HCEC 1CT (cell line): ENCODE measurements at places on chromosomes 6 and 20.
A peak's percentile ranks its signal among the peaks of the same experiment; 100 is the strongest.

DNA sequence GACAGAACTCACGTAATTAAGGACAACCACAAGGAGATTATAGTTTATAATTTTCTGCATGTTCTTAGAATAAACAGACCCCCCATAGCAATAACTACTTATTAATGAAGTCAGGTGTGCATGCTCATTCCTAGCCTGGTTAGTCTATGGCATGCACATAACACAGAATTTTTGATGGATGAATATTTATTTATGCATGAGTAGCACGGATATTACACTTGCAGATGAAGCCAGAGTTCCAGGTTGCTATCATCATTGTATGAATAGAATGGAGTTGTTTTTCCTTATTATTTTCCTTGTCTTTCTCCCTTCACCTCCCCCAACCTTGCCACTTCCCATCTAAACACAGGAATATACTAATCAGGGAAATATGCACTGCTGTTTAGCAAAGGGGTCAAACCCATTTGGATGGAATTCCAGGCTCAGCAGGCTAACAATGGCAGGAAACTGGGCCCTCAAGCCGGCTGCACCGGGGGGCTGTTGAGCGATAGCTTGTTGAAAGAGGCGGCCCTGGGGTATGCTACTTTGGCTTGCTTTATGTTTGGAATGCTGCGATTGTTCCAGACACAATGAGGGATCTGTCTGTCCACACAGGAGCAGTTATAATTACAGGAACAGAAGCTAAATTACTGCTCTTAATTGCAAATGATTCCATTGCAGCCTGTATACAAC is 112.6 kb downstream of the TMEM170B start:
- peak; percentile 87 for DNase-seq

GRCh38 chr20:32965581-32966373 is 38.5 kb downstream of the SUN5 start:
- DNase-seq = no peak

GRCh38 chr20:38856570-38856969 is 51.1 kb downstream of the PPP1R16B start:
- no peak for DNase-seq

DNA sequence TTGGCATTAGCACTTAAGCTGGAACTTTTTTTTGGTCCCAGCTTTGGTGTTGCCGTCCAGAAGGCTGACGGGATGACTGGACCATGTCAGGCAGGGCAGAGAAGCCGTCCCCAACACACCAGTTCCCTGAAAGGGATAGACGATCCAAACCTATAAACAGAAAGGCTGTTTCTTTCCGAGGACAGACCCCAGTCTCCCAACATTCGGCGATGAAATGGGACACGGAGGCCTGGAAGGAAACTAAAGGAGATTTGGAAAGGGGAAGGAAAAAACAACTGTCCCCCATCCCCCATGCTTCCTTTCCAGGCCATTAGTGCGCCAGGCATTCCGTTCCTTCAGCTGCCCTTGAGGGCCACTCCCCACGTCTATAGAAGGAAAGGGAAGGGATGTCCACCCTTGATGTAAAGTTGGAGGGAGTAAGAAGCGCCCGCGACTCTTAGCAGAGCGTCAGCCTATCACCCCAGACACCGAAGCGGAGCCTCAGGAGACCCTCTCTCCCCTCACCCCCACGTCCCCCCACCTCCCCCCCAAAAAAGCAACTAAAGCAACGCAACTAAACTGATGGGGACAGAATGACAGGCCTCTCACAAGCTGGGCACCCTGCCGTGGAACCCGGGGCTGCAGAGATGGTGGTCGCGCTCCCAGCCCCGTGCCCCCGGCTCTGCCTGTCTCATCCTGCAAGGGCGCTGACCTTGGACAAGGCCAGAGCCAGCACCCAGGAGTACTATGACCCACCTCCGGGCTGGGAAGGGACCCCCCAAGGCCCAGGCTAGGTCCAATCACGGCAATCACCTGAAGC is 638 bp downstream of the BLCAP start:
- DNase-seq = peak; percentile 53

DNA sequence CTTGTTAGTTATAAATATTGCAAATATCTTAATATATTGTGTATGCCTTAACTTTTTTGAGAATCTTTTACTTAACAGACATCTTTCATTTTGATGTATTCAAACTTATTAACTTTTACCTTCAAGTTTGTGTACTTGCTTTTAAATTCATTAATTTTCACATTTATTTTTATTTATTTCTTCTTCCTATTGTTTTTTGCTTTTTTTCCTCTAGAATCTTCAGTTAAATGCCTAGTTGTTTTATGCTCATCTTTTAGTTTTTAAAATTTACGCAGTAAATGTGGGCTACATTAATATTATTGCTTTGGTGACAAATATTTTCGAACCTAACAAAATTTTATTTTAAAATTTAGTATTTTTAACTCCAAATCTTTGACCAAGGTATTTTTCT is 89.0 kb downstream of the TNFAIP3 start:
- DNase-seq = no peak

GRCh38 chr6:145405006-145405551 is 330.2 kb downstream of the EPM2A start:
- DNase-seq = no peak

DNA sequence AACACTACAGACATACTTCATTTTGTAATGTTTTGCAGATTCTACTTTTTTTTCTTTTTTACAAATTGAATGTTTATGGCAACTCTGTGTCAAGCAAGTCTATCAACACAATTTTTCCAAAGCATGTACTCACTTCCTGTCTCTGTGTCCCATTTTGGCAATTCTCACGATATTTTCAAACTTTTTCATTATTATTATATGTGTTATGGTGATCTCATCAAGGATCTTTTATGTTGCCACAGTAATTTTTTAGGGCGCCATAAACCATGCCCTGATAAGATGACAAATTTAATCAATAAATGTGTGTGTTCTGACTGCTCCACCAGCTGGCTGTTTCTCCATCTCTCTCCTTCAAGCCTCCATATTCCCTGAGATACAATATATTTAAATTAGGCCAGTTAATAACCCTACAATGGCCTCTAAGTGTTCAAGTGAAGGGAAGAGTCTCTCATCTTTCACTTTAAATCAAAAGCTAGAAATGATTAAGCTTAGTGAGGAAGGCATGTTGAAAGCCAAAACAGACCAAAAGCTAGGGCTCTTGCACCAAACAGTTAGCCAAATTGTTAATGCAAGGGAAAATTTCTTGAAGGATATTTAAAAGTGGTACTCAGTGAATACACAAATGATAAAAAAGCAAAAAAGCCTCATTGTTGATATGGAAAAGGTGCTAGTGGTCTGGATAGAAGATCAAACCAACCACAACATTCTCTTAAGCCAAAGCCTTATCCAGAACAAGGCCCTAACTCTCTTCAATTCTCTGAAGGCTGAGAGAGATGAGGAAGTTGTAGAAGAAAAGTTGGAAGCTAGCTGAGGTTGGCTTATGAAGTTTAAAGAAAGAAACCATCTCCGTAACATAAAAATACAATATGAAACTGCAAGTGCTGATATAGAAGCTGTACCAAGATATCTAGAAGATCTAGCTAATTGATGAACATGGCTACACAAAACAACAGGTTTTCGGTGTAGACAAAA is 194.4 kb upstream of the TAB2 start:
- DNase-seq = no peak

DNA sequence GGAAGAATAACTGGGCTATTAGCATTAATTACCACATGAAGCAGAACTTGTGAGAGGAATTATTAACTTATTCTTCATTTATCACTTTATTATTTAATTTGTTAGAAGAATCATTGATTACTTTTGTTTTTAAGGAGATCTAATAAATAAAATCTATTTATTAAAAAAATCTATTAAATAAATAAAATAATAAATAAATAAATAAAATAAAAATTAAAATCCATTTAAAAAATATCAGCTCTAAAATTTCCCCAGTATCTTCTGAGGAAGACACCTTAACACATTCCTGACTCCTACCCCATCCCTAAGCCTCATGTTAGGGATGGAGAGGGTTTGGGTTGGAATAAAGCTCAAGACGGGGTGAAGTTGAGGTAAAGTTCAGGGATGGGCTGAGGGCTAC is 231.4 kb downstream of the CLIC5 start:
- DNase-seq = no peak

- DNase-seq = no peak
Observed at GRCh38 chr20:59481477-59482018, 122.8 kb upstream of the PHACTR3 start.

GRCh38 chr20:20744170-20744725 is 31.8 kb upstream of the RALGAPA2 start:
- no peak for DNase-seq

GRCh38 chr6:79868098-79868722 is 79.1 kb downstream of the ELOVL4 start:
- peak; percentile 54 for DNase-seq

DNA sequence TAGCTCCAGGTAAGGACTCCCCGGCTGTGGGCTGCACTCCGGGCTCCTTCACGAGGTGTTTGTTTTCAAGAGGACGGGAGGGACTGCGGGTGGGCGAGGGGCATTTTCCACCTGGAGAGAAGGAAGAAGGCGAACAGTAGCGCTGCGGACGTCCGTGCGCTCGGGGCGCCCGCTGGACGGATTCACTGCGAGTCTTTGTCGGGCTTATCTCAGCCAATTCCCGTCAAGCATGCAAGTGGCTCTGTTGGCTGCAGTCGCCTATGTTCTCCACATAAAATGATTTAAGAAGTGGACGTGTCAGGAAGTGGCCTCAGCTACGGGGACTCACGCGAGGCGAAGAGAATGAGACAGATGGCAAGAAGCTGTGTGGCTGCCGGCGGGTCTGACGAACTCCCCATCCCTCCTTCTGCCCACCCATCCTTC is 332 bp downstream of the GRIK2 start:
- peak; percentile 35 for DNase-seq

- DNase-seq = peak; percentile 19
Observed at GRCh38 chr6:3789018-3789895, 37.7 kb upstream of the PXDC1 start.

DNA sequence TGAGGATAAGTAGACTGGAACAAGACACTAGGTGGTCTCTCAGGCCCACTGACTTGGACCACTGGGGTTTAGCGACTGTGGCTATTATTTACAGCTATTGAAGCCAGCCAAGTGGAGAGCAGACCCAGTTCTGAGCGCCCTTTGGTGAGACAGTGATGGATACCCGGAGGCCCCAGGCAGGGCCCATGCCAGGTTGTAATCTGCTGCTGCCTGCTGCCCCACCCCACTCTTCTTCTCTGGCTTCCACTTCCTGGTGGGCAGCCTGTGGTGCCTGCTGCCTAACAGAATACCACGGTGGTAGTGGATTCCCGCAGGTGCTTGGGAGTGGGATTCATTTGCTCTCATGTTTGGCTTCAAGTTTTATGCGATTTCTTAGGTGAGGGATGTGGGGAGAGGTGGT is 570 bp downstream of the RAB44 start:
- DNase-seq = no peak

- no peak for DNase-seq
Observed at GRCh38 chr6:163804991-163805390, 390.5 kb downstream of the QKI start.
